ENCODE measurements at places on chromosomes 1 and 21.

DNA sequence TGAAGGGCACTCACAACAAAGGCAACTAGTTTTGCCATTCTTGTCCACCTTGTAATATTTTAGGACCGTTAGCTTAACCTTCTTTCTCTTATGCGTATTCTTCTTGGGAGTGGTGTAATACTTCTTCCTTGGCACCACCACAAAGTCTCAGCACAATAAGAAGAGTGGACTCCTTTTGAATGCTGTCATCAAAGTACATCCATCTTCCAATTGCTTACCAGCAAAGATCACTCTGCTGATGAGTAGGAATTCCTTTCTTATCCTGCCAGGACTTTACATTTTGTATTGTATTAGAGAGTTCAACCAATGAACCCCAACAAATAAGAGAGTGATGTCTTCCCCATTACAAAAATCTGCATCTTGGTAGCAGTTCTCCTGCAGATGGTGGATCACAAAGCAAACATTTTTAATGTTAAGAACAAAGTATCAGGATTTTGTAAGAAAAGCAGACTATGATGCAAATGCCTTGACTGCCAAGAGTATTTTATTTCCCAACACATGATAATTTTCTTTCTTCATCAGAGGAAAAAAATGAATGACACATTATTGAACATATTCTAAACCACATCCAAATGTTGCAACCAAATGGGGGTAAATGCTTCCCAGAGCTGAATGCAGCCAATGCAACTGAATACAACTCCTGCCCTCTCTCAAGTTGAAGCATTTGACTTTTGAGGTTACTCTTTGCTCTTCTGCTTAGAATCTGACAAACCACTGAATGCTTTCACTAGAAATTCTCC lies 5.1 kb upstream of the ARNT start:
- DNase-seq: no peak

DNA sequence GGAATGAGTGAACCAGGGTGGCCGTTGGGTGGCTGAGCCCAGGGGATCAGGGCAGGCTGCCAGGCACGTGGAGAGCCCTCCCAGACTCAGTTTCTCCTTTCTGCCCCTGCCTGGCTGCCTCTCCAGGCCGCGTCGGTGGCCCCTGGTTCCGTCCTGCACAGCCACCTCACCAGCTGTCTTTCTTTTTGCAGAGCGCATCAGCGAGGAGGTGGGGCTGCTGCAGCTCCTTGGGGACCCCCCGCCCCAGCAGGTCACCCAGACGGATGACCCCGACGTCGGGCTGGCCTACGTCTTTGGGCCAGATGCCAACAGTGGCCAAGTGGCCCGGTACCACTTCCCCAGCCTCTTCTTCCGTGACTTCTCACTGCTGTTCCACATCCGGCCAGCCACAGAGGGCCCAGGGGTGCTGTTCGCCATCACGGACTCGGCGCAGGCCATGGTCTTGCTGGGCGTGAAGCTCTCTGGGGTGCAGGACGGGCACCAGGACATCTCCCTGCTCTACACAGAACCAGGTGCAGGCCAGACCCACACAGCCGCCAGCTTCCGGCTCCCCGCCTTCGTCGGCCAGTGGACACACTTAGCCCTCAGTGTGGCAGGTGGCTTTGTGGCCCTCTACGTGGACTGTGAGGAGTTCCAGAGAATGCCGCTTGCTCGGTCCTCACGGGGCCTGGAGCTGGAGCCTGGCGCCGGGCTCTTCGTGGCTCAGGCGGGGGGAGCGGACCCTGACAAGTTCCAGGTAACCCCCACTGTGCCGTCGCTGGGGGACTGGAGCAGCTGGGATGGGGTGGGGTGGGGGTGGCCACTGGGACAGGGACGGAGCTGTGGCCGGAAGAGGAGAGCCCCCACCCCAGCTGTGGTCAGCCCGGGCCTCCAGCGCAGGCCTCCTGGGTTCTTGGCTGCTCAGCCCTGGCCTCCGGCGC lies 63.3 kb downstream of the COL18A1 start:
- no peak for DNase-seq

DNA sequence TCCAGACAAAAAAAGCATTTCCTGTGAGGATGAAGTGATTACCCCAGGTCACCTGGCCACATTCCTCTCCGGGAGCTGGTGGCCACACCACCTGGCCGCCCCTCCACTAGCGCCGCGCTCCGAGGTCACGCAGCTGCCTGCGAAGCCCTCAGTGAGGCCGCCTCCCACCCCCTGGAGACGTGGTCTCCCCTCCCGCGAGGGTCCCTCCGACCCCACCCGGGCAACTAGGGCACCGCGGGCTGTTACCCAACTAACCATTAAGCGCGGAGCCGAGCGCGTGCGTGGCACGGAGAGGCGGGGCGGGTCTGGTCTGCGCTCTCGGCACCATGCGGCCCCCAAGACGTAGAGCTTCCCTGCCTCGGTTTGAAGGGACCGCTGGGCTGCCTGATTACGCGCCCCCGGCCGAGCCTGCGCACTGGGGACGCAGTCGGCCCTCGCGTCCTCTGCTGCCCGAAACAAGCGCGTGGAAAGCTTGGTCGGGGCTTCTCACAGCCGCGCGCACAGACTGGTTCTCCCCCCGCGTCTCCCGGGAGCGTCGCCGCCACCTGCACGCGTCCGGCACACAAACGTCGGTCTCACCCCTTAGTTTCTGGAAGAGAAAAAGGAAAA lies 106.5 kb downstream of the SLC16A1 start:
- no peak for DNase-seq

- DNase-seq: no peak
These were observed 26.7 kb upstream of the MTMR11 start for GRCh38 chr1:149963358-149963757.

DNA sequence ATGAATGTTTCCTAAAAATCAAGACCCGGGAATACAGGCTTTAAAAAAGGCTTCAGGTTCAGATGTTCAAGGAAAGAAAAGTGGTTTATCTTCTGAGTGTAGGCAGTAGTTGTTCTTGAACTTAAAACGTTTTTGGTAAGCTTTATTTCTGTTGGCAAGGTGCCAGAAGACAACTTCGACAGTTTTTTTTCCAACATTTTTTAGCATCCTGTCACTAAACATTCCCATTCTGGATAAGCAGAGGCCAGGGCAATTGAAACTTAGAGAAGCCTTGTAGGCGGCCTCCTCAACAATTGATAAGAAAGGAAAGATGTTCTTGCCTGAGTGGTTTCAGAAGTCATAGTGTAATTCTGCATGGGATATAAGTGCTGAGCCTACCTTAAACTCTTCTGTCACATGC lies 66.7 kb downstream of the PATJ start:
- no peak for DNase-seq

- peak; percentile 78 for DNase-seq
These were observed 1.3 kb upstream of the IL19 start for GRCh38 chr1:206769304-206769731.

DNA sequence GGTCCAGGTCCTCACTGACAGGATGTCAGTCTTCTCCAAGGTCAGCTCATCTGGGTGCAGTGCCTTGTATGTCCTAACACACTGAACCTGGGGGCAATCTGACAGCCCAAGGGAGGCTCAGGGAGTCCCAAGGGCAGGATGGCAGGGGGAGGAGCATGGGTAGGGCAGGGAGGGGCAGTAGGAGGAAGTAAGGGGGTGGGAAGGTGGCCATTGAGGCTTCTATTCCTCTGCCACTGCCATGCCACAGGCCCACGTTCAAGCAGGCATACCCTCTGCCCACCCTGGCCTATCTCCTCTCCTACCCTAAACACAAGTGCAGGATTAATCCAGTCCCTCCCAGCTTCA lies 13.3 kb downstream of the ARHGEF19 start:
- DNase-seq: no peak

- DNase-seq: no peak
These were observed 25.7 kb downstream of the JMJD4 start for GRCh38 chr1:227709451-227709850.

DNA sequence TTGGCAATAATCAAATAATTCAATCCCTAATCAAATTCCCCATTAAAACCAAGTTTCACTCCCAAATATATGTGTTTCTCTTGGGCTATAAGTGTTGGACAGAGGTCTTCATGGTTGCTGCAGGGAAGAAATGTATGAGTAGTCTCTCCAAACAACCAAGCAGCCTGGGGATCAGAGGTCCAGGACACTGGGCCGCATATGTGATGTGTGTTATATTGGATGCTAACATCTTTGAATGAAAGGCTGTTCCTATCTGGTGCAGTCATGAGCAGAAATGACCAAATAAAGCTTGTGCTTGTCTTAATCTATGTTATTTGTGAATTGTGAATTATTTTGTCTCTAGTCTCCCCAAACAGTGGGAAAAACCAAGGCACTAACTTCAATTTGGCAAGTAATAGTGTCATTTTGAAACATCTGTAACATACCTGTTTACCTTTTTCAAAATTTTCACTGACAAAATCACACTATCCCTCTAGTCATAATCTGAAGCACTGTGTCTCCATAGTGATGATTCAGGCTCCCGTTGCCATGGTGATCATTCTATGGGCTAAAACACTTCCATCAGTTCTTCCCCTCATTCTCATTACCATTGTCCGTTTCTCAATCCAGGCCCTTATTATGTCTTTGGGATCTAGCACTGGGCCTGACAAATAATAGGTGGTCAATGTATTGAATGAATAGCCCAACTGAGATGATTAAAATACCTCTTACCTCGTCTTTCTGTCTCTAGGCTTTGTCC lies 12.5 kb upstream of the TADA1 start:
- no peak for DNase-seq

- no peak for DNase-seq
These were observed 11.3 kb upstream of the SEC16B start for GRCh38 chr1:177981200-177981599.

GRCh38 chr1:110565565-110565964 lies 40.6 kb downstream of the KCNA2 start:
- no peak for DNase-seq

GRCh38 chr1:204074274-204075138 lies 1.6 kb downstream of the SOX13 start:
- DNase-seq: no peak

- DNase-seq: no peak
These were observed 494.7 kb downstream of the SMYD3 start for GRCh38 chr1:246012341-246012740.

DNA sequence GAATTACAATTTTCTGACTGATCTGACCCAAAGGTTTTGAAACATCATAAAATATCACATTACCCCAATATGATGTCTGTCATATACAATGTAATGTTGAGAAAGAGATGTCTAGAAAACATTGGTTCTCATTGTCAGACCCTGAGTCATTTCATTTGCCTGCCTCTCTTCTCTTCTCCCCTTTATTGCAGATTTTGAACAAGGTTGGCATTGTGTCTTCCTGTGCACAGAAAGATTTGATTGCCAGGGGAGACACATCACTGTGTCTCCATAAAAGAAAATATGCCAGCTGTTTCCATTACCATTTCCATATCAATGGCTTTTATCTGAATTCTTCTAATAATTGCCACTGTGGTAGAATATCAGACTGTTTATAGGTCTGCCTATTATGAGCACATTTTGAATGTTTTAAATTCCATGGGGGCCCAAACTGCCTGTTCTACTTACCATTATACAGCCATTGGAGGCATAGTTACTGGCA lies 65.6 kb downstream of the IFI44 start:
- DNase-seq: no peak

DNA sequence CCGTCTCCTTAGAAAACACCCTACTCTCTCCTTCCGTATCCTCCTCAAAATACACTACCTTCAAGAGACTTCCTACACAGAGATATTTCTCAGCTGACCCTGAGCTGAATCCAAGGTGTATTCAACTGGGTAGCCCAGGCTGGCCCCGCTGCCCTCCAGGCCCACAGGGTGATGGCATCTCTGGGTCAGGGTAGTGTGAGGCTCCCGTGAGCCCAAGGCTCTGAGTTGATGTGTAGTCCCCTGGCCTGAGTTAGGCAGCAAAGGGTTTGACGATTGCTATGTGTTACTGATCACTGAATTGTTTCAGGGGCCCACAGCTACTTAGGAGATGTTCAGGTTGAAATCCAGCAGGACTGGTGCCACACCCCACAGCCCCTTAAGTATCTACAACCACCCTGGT lies 6.7 kb downstream of the INAVA start:
- DNase-seq: no peak

- DNase-seq: no peak
These were observed 5.3 kb downstream of the ADIPOR1 start for GRCh38 chr1:202952818-202953217.

DNA sequence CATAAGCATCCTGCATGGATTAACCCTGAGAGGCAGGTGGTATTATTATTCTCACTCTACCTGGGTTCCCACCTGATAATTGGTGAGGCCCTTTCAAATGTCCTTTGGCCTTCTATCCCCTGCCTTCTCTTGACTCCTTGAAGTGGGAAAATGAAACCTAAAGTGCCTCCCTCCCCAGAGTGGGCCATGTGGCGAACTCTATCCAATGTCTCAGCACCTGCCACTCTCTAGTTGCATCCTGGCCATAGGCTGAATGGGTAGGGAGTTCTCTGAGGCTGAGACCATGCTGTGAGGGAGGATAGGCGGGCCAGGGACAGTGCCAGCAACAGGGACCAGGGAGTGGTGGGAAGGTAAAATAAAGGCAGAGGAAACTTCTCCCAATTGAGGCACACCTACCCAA lies 35.3 kb downstream of the ELF3 start:
- no peak for DNase-seq

DNA sequence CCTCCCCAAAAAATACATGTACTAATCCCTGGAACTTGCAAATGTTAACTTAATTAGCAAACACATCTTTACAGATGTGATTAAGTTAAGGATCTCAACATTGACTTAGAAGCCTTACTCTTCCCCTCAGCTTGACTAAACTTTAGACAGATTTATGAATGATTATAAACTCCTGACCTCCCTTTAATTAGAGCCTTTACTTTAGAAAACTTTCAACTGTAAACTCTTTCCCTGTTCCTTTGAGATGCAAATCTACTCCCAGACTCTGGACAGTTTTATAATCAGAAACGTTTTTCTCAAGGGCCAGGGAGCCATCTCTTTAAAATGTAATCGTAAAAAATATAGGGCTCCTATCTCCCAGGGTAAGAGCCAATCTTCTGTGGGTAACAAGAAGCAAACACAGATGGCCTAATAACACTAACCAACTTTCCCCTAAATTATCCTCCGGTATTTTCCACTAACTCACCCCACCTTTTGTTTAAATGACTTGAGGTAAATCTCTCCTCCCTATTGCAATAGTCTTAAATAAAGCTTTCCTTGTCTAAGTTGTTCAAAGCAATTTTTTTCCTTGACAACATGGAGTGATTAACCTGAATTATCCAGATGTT lies 284.1 kb downstream of the BRINP3 start:
- no peak for DNase-seq

- DNase-seq: no peak
These were observed 7.0 kb upstream of the VPS26C start for GRCh38 chr21:37273911-37274690.

GRCh38 chr1:87111659-87112371 lies 197.4 kb downstream of the HS2ST1 start:
- no peak for DNase-seq

DNA sequence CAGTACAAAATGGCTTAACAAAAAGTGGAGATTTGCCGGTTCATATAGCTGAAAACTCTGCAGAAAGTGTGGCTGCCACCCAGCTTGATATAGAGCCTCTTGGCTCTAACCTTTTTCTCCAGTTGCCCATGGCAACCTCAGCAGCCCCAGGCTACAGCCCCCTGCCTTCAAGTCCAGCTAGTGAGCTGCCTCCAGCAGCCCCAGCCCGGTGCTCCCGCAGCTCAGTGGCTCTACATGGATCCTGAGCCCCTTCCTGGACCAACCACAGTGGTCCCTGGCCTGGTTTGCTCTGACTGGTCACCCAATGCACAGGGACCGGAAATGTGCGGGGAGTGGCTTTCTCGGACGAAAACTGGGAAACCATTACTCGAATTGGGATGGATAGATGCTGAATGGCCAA lies 13.3 kb upstream of the ATF3 start:
- no peak for DNase-seq

GRCh38 chr1:74584185-74584584 lies 71.8 kb upstream of the LRRC53 start:
- DNase-seq: no peak

Data from stimulated activated CD4-positive, alpha-beta T cell treated with anti-CD3 and anti-CD28 coated beads, Interleukin-1b, Interleukin-23, amount 100 ng/mL, for 48 hours (primary cell).